ENCODE measurements at places on chromosomes 6 and 20. TPM values are rescaled to one million over a fixed set of nuclear protein-coding genes. Genes with fewer than 3 reads are reported as not detected.

GRCh38 chr6:7505189-7505699 lies 36.2 kb upstream of the DSP start:
- DNase-seq = no peak

DNA sequence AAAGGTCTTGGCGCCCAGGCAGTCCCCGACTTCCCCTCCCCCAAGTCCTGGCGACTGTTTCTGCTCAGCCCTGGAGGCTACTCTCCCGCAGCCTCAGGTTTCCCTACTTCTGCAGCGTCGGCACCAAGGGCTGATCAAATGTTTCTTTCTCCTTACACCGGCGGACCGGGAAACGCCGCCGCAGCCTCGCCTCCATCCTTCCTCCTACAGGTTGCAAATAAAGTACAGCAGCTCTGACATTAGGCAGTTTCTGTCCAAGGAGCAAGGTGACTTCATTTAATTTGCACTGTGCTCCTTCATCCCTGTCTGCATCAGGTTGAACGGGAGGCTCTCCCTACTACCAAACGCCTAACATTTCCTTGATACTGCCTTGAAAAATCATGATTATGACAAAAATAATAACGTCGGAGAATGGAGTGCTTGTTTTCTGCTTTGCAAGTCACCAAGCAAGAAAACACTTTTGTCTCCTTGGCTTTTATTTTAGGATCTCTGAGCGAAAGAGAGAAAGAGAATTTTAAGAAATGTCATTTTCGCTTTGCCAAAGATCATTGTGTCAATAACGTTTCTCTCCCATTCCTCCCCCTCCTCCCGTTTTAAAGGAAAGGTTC lies 1.0 kb downstream of the CLIC5 start:
- DNase-seq = peak; percentile 61

DNA sequence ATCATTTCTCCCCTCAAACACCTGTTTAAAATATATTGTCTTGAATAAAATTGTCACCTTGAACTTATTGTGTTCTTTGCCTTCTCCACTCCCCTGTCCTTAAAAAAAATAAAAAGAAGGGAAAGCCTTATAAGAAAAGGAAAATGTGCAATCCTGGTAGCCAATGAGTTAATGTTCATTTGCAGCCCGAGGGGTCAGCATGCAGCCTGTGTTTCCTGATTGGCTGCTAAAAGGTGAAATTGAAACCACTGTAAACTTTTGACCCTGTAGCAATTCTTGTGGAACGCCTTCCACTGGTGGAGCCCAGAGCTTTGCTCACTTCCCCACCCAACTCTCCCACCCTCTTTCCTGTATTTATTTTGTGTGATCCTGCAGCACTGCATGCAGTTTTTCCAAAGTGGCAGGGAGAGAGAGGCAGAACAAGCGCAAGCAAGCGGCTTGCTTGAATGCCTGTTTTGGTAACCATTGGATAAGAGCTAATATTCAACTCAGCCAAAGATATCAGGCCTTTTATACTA lies 74.9 kb downstream of the NCOA3 start:
- peak; percentile 76 for DNase-seq

- no peak for DNase-seq
Measured at GRCh38 chr6:118706702-118707101, 55.3 kb upstream of the CEP85L start.

- peak; percentile 91 for DNase-seq
Measured at GRCh38 chr20:62791301-62792181, 4.7 kb upstream of the MRGBP start.

GRCh38 chr20:35947907-35948306 lies 6.4 kb downstream of the SCAND1 start:
- DNase-seq = no peak

GRCh38 chr6:1864496-1864895 lies 254.8 kb downstream of the FOXC1 start:
- DNase-seq = no peak

DNA sequence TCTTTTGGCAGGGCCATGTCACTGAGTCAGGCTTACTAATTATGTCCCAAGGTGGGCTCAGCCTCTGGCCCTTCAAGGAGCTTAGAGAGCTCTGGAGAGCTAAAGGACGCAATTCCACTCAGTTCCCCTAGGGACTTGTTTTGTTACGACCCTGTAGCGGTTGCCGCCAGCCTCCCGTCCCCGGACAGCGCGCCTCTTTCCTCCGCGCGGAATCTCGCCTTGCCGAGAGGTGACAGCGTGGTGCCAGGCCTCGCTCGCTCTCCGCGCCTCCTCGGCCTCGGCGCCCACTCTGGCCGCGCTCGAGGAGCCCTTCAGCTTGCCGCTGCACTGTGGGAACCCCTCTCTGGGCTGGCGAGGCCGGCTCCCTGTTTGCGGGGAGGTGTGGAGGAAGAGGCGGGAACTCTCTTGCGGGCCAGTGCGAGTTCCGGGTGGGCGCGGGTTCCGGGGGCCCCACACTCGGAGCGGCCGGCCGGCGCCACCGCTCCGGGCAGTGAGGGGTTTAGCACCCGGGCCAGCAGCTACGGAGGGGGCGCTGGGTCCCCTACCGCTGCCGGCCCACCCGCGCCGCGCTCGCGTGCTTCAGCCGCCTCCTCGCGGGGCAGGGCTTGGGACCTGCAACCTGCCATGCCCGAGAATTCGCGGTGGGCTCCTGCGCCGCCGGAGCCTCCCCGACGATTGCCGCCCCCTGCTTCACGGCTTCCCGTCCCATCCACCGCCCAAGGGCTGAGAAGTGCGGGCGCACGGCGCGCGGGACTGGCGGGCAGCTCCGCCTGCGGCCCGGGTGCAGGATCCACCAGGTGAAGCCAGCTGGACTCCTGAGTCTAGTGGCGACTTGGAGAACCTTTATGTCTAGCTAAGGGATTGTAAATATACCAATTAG lies 9.9 kb upstream of the ZNF311 start:
- peak; percentile 47 for DNase-seq

DNA sequence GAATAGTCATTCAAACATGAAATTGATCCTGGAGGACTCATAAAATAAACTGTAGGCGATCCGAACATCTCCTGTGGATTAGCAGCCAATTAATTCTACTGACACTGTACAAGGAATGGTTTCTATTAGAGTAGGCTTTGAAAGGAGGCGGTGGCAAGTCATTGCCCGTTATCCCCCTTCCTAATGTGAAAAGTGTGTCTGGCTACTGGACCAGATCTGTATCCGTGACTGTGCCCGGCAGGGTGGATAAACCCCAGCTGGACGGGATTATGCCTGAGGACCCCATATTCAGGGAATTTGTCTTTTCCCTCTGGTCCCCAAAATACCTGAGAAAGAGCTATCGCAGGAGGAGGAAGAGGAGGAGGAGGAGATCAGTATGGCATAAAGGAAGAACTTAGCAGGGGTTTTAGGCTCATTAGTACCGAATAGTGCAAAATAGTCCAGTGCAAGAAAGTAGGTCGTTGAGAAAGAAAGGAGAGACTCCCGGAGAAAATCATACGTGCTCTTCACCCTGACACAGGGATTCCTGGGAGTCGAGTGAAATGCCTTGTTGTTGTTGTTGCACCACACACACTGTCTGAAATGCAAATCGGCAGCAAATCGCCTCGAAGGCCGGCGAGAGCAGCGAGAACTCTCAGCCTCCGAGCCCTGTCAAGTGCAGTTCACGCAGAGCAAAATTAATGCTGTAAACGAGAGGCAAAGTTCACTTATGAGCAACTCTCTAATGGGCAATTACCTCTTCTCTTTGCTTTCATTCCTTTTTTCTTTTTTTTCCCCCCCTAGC lies 178.9 kb upstream of the ARID1B start:
- DNase-seq = no peak

- DNase-seq = no peak
Measured at GRCh38 chr6:129510950-129511349, 199.0 kb downstream of the ARHGAP18 start.

- no peak for DNase-seq
Measured at GRCh38 chr20:13333793-13334192, 112.7 kb downstream of the ISM1 start.

- no peak for DNase-seq
Measured at GRCh38 chr20:41080866-41081265, 52.2 kb downstream of the TOP1 start.

DNA sequence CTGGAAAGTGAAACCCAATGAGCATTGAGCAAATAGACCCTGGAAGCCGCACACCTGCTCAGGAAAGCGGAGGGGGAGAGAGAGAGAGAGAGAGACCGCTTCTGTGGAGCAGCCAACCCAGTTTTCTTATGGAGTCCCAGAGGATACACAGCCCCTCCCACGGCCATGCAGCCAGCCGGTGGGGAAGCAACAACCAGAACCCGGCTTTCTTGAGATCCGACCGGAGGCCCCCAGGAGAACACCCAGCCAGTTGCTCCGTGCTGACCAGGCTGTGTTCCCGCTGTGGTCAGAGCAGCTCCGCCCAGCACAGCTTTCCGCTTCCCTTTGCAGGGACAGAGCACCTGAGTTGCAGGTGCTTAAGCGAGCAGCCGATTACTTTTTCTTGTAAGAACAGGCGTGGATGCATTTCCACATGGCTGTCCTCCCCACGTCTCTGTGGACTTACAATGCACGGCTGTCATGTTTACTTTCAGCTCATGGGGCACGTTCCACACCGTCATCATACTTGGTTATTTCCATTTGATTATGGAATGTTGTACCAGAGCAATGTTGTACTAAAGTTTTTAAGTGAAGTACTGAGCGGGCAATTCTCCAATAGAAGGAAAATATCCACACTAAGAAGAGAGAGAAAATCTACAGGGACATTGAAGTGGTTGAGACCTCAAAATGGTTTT lies 381.9 kb downstream of the THBS2 start:
- no peak for DNase-seq

Gene KIF3B
- total RNA-seq = 13.0 TPM

Gene FUT9
- total RNA-seq = not detected

Gene COL20A1
- total RNA-seq = not detected

Gene F13A1
- 80.1 TPM for total RNA-seq

Gene NSFL1C
- total RNA-seq = 60.2 TPM

Gene SLC17A1
- not detected for total RNA-seq

Gene SLC2A10
- total RNA-seq = 8.5 TPM

Gene CPNE5
- total RNA-seq = 64.6 TPM

Gene CCM2L
- 6.2 TPM for total RNA-seq

Gene ADGB
- not detected for total RNA-seq

Gene ABHD16B
- total RNA-seq = not detected

Gene VSX1
- total RNA-seq = 0.44 TPM

All from right cardiac atrium (tissue), 5 donors.